ENCODE measurements at places on chromosomes 1 and 21.

GRCh38 chr1:1799716-1800115 lies 21.4 kb upstream of the NADK start:
- DNase-seq: no peak

DNA sequence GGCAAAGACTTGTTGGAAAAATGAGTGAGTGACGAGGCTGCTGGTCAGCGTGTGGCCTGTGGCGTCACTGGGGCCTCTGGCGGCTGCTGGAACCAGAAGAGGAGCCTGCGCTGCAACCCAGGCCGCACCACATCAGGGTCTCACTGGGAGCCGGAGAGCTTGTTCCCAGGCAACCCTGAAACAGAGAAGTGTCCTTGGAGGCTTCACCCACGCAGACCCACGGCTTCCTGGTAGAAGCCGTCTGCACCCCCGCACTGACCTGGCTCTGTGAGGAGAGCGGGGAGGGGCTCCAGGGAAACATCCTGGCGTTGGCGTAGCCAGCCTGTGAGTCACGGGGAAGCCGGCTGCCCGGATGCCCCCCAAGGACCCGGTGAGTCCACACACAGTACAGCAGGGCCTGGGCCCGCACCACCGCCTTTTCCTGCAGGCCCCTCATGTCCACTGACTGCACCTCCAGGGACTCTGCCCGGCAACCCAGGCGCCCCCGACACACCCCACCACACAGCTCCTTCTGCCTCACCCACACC lies 57.4 kb downstream of the COL6A1 start:
- DNase-seq: peak; percentile 50

DNA sequence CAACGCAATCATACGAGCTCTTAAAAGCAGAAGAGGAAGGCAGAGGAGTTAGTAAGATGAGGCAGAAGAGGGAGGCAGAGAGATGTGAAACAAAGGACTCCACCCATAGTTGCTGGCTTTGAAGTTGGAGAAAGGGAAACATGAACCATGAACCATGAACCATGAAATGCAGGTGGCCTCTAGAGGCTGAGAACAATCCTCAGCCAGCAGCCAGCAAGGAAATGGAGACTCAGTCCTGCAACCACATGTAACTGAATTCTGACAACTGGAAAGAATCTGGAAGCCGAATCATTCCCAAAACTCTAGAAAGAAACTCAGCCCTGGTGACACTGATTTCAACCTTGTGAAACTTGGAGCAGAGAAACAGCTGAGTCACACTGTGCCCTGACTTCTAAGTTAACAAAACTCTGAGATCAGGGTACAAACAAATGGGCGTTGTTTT lies 10.1 kb downstream of the DIPK1A start:
- peak; percentile 71 for DNase-seq

- DNase-seq: no peak
These were observed 411.2 kb upstream of the CAMK1G start for GRCh38 chr1:209172286-209172685.

DNA sequence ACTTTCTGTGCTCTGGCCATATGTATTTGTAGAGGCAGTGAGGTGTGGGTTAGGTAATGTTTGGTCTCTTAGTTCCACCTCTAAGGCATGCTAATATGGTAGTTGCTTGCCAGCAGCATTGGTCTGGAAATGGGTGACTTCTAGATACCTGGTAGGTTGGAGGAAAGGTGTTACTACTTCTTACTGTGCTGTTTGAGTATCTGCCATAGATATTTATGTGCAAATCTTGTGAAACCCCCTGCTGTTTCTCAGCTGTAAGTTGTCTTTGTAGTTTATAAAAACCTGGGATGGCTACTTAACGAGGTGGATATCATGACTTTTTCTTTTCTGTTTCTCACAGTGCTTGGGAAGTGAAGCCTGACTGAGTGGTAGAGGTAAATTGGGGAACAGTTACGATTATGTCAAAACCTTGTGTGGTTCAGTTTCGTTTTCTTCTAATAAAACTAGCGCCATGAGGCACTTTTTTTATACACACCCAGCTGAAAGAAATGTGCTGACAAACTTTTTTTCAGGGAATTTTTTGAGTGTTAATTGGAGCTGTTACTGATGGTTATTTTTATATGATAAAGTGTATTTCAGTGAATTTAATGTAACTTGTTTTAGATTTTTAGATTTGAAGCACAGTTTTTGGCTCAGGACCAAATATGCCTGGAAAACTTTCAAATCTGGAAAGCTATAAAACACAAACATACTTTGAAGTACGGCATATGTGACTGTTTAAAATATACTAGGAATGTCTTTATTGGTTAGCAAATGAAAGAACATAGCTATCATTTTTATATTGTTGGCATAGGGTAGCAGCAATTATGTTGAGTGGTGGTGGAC lies 42.1 kb downstream of the CAMSAP2 start:
- DNase-seq: no peak

DNA sequence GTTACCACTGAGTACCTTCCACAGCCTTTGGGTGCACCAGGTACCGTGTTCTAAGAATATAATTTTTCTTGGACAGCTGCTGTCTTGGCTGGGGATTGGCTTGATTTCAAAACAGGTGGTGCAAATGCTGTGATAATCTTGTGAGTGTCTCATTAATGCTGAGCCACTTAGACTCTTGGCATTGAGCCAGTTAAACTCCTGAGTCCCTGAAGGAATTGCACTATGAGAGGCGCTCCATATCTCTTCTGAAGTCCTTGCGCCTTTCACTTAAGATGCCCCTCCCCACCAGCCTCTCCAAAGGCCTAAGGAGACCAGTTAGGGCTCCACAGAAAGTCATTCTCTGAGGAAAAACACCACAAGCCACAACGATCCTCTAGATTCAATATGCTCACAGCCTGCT lies 51.0 kb downstream of the BACH1 start:
- DNase-seq: no peak

GRCh38 chr1:37793773-37794371 lies at the start of gene MANEAL:
Gene MANEAL (plus strand): TSS chr1:37793847. CDS start chr1:37794183, 336 bp downstream.
- DNase-seq: peak; percentile 9

DNA sequence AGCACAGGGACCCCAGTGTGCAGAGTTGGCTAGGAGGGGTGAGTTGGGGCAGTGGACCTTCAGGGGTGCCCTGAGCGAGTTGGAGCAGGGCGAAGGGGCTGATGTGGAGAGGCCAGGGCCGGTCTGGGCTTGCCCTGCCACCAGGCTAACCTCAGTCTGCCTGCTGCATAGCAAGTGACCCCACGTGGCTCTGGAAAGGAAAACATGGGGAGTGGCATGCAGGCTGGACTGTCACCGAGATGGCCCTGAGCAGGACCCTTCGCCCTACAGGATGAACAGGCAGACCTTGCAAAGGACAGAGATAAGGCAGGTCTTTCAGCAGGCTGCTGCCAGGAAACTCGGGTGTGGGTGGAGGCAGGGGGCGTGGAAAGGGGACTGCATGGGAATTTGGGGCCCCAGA lies 51.5 kb downstream of the FOXO6 start:
- DNase-seq: no peak

- DNase-seq: no peak
These were observed 9.3 kb downstream of the SAMD11 start for GRCh38 chr1:932776-933602.

DNA sequence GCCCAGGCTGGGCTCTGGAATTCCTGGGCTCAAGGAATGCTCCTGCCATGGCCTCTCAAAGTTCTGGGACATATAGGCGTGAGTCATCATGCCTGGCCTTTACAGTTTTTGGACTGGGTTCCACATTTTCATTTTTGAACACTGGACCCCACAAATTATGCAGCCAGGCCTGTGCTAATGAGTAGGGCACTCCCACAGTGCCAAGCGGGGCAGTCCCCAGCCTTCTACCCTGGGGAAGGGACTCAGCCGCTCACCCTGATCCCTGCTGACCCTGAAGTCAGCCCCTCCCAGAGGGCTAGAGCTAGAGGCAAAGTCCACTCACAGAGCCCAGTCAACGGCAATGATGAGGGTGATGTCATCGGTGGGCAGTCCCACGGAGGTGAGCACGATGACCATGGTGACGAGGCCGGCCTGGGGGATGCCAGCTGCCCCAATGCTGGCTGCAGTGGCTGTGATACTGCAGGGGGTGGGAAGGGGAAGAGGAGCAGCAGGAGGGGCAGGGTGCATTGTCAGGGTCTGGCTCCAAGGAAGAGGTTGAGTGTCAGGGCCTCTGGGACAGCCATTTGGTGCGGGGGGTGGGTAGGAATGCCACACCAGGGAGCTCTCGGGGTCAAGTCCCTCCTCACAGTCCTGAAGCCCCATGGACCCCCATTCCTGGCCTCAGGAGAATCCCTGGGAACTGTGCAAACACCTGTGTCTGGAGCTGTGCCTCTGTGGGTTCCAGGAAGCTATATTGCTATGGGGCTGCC lies 27.6 kb downstream of the PODN start:
- peak; percentile 13 for DNase-seq

DNA sequence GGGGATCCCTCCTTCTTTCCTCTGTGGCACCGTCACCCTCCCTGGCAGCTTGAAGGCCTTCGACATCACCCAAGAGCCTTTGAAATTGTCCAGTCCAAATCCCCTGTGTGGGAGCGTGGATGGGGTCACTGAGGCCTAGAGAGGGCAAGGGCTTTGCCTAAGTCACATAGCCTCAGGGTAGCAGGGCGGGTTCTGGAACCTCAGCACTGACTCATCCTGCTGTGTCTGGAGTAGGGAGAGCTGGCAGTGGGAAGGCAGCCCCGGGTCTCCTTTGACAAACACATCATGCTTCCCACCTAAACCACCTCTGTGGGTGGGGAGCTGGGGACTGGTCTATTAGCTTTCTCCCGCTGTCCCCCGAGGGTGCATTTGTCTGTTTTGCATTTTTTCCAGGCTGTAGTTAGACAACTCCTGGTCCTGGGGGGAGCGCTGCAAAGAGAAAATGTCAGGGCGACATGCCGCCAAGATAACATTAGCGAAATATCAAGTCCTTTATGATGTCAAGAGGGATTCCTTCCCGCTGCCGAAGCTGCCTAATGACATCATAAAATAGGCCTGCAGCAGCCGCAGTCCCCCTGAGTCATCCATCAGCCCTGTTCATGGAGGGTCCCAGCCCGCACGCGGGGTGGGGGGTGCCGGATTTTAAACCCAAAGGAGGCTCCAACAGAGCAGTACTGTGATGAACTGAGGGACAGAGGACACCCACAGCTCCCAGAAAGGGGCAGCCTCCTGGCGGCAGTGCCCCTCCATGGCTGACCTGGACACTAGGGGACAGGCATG lies 77.0 kb upstream of the POU3F1 start:
- DNase-seq: peak; percentile 10

DNA sequence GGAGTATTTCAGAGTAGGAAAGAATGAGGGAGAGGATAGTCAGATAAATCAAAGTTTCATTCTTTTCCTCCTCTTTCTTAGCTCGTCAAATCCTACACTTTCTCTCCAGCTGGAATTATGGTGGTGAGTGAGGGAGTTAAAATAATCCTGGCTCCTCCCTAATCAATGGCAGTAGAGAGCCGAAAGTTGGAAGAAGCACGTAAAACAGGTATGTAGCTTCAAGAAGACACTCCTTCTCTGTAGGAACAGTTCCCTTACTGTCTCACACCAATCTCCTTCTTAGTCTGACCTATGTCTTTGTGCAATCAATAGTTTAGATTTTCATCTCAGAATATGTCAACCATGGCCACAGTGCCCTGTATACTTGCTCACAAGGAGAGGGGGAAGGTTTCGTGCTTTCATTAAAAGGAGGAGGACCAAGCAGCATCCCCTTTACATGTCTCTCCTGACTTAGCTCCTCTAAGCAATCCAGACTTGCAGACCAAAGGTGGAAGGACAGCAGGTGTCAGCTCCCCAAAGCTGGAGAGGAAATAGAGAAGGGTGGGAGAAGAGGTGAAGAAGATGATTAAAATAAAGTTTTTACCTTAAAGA lies 878 bp downstream of the MINDY1 start:
- DNase-seq: no peak

DNA sequence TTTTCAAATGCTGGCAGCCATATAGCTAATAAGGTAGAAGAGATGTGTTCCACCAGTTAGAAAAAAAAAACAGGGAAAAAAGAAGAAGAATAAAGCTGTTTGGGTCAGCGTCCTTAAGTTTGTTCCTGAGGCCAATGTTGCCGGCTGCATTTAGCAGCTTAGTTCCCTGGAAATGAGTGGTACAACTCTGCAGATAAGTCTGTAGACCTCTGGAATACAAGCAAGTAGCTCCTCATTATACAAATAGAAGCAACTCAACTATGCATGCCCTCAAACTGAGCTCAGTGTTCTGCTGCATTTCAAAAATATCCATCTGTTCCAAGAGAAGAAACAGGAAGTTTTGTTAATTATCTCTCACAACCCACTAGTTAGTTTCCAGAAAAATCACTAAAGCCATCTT lies 181.2 kb upstream of the PKN2 start:
- DNase-seq: no peak

- DNase-seq: no peak
These were observed 82.0 kb upstream of the RUNX3 start for GRCh38 chr1:25011943-25012638.

GRCh38 chr1:67824766-67825165 lies 8.5 kb downstream of the GNG12 start:
- DNase-seq: no peak

DNA sequence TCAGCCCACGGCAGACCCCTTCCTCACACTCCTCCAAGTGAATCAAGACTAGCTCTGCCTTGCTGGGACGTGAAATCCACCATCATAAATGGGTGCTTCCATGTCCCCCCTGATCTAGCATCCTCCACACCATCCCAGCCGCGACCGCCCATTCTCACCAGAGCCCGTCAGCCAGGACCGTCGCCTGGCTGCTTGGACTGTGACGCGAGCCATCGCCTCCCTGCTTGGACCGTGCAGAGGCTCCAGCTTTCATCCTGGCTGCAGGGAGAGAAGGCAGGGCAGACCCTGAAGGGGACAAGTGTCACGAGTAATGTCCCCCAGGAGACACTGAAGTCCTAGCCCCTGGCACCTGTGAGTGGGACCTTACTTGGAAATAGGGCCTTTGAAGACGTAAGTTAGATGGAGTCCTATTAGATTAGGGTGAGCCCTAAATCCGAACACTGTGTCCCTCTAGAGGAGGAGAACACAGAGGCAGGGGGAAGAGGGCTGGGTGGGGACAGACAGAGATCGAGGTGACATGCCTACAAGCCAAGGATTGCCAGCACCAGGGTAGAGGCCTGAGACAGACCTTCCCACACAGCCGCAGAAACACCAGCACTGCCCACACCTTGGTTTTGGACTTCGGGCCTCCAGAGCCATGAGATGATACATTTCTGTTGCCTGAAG lies 12.8 kb upstream of the PRKCZ start:
- no peak for DNase-seq

DNA sequence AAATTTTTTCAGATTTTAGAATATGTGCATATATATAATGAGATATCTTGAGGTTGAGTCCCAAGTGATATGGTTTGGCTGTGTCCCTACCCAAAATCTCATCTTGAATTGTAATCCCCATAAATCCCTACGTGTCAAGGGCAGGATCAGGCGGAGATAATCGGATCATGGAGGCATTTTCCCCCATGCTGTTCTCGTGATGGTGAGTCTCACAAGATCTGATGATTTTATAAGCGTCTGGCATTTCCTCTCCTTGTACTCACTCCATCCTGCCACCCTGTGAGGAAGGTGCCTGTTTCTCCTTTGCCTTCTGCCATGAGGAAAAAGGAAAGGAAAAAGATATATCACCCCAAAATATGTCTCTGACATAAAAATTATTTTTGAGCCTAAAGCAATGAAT lies 64.6 kb downstream of the TOR3A start:
- no peak for DNase-seq

Data from HFFc6 (cell line).